Activated CD4-positive, alpha-beta T cell treated with anti-CD3 and anti-CD28 coated beads, Interleukin-2, amount 50 U/mL, for 1 hour (primary cell): ENCODE measurements at places on chromosomes 7 and 10.
A peak's percentile ranks its signal among the peaks of the same experiment; 100 is the strongest.

DNA sequence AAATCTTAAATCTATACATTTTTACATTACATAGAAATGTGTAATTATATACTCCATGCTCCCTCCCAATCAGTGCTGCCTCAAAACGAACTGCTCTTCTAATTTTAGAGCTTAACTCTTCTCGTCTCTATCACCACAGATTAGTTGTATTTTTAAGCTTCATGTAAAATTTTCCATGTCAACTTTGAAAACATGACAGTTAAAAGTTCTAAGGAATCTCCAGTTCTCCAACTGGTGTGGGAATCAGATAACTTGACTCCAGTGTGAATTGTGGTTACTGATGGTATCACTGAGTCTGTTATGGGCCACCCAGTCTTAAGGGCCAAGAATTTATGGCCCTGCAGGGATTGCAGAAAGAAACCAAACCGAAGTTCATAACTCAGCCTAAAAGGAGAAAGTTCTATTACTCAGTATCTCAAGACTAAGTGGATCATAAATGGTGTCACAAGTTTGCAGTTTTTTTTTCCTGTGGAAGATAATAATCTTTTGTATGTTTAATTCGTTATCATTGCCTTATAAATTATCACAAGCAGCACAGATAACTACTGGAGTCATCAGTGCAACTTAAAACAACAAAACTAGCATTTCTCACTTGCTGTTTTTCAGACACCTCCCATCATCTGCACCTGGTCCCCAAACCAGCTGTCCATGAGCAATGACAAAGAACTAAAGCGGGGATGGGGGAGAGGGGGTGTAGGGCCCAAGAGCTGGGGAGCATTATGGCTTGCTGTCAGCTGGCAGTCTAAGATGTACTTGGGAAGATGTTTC, 31.5 kb upstream of the KMT2E start:
- DNase-seq = no peak

DNA sequence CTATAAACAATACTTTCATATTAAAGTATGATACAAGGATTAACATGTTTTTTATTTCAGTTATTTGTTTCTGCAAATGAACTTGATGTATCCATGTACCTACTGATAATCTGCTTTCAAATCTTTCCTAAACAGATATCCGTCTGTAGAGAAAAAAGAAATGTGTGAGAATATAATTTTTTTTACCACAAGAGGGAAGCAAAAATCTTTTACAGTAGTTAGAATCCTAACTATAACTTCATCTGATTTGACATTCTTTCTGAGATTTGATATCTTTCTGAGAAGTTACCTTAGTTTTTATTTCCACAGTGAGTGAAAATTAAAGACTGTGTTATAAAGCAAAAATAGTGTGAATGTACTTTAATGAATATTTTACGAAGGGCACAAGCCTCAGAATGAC, 203.9 kb upstream of the PCLO start:
- no peak for DNase-seq

DNA sequence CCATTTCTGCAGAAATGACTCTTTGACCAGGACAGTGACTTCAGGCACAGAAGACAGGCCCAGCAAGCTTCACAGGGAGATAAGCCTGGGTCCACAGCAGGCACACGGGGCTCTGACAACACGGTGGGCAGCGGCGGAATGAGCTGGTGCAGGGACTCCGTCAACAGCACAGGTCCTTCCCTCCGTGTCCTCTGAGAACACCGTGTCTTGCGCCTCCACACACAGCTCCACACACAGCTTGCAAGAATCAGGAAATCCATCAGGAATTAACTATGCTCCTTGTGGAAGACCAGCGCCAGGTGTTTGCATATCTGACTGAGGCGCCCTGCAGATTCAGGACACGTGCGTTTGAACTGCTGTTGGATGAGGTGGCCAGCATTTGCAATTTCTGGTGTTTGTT, 39.6 kb downstream of the TCERG1L start:
- no peak for DNase-seq

DNA sequence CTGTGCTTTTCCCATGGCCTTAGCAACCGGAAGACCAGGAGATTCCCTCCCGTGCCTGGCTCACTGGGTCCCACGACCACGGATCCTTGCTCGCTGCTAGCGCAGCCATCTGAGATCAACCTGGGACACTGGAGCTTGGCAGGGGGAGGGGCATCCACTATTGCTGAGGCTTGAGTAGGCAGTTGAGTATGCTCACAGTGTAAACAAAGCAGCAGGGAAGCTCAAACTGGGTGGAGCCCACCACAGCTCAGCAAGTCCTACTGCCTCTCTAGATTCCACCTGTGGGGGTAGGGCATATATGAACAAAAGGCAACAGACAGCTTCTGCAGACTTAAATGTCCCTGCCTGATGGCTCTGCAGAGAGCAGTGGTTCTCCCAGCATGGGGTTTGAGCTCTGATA, 697.0 kb downstream of the SORCS1 start:
- DNase-seq = no peak

GRCh38 chr7:71372991-71373390, 241.0 kb downstream of the GALNT17 start:
- no peak for DNase-seq

DNA sequence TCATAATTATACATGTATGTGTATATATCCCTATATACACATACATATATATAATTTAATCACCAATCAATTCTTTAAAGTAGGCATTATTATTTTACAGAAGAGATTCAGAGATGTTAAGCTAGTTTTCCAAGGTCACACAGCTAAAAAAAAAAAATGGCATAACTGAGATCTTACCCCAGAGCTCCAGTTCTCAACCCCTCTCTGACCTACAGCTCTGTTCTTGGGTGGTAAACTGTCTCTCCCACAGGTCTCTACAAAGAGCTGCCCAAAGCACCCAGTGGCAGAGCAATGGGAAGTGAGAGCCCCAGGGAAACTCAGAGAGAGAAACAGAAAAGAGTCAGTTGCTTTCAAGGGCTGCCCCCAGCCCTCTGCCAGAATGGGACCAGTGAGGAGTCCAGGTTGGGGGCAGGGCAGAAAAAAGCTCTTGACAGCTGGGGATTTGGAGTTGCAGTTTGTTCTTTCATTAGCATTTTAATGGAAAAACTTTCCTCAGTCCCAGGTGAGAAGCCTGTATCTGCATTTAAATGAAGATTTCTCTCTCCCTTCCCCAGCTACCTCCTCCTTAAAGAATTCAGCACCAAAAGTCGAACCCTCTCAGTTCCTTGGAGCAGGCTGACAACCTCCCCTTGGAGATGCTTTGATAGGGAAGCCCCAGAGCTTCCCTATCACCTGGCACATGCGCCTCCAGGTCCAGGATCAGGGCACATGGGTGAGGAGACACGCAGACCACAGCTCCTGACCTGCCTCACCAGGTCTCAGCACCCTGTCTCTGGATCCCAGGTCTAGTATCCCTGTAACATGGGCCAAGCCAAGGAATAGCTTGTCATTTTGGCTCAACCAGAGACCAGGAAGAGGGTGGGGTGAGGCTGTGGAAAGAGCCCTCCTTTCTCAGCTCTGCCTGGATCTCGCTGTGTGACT, 388.1 kb downstream of the PLXNA4 start:
- no peak for DNase-seq

GRCh38 chr10:113960617-113961181, 83.0 kb upstream of the ADRB1 start:
- DNase-seq = peak; percentile 37

DNA sequence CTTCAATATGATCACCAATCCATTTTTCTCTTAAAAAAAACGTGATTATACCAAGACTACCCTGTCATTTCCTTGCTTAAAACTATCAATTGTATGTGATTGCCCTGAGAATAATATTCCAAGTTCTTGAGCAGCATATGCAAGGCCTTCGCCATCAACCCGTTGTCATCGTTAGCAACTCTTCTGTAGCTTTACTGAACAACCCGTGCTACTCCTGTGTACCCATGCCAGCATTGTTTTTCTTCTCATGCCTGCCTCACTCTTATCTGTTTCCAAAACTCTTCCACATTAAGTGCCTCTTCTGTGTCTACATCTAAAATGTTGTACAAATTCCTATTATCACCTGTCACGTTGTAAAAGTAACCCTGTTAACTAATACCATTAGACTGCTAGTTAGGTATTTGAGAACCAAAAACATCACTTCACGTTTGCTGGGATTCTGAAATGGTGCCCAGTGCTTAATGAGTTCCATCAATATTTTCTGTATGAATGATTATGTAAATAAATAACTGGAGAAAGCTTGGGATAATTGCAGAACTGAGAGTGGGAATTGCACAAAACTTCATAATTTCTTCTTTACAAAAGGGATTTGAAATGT, 10.5 kb downstream of the CAV2 start:
- no peak for DNase-seq

GRCh38 chr10:35320341-35320740, 16.0 kb upstream of the CCNY start:
- no peak for DNase-seq

DNA sequence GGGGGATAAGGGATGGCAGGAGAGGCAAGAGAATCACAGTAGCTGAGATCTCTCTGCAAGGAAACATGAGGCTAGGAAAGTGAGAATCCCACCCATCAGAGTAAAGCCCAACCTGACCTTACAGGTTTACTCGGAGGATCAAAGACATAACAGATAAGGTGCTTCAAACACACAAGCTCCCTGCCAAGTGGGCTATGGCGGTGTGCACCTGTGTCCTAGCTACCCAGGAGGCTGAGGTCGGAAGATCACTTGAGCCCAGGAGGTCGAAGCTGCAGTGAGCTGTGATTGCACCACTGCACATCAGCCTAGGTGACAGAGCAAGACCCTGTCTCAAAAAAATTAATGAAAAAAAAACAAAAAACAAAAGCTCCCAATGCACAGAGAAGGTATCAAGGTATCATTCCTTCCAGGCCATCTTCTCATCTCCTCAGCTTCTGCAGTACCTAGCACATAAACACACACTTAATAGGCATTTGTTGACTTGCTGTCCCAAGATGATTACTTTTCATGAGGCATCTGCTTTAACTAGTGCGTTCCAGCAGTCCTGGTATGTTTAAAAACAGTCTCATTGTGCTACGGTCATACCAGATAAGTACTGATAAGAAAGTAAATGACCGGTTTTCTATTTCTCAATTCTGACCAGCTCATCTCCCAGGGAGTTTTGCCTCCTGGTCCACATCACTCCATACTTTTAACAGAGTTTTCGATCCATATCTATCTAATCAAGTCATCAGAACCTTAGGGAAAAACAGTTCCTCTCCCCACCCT, 13.3 kb downstream of the GNA12 start:
- DNase-seq = no peak

GRCh38 chr7:74372511-74373111, 81.1 kb upstream of the GTF2IRD1 start:
- DNase-seq = no peak

- no peak for DNase-seq
Observed at GRCh38 chr7:3780525-3780924, 479.5 kb downstream of the SDK1 start.

GRCh38 chr10:24414597-24414996, 205.7 kb downstream of the KIAA1217 start:
- no peak for DNase-seq

DNA sequence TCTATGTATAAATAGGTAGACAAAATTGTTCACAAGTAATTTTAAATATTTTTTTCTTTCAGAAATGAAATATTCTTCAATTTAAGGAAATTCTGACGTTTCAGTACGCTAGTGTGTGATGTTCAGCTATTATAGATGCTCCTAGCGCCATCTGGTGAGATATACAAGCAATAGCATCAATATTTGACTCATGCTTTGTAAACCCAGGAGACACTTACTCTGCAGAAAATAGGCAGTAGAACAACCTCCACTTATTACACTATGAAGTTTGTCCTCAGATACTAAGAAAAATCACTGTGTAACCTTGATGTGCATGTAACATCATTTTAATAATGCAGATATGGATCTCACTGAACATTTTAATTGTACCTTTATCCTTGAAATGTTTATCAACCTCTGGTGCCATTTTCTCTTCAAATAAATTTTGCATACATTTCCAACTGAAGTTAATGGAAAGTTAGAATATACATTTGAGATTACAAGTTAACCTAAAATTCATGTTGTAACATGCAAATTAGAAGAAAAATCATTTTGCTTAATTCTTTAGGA, 151.5 kb upstream of the FAM3C start:
- DNase-seq = no peak

DNA sequence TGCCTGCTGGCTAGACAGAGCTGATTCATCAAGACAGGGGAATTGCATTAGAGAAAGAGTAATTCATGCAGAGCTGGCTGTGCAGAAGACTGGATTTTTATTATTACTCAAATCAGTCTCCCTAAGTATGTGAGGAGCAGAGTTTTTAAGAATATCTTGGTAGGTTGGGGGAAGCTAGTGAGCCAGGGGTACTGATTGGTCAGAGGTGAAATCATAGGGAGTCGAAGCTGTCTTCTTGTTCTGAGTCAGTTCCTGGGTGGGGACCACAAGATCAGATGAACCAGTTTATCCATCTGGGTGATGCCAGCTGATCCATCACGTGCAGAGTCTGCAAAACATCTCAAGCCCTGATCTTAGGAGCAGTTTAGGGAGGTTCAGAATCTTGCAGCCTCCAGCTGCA, 39.8 kb downstream of the FOXI2 start:
- no peak for DNase-seq

DNA sequence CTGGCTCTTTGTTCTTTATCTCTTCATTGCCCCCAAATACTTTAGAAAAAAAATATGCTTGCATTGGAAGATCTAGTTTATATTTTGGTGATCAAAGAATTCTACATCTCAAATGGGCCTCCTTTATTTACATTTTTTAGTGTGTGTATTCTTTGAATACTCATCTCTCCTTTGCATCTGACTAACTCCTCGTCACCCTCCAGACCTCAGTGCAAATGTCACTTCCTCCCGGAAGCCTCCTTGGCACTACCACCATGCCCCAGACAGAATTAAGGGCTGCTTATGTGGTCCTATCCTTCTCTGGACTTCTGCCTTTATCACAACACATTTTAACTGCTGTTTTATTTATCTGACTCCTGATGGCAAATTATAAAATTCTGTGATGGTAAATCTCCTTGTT, 52.0 kb upstream of the PPP1R3C start:
- no peak for DNase-seq
